K562 (cell line): ENCODE measurements at places on chromosomes 4 and X.

DNA sequence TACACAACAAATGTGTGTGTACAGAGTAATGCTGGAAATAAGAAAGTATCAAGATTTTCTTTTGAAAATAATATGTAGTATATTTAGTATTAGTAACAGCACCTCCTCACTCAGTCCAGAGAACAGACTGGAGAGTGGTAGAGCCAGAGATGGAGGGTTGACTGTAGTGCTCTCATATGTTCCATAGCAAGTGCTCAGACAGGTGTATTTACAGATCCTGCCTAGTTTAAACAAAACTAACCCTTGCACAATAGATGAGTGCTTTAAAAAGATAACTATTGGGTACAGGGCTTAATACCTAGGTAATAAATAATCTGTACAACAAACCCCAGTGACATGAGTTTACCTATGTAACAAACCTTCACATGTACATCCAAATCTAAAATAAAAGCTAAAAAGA lies 381.0 kb upstream of the EMCN start:
- no peak for DNase-seq

- DNase-seq = no peak
Observed at GRCh38 chrX:11309220-11309619, 16.0 kb downstream of the AMELX start.

- no peak for DNase-seq
Observed at GRCh38 chr4:8029689-8030088, 90.0 kb upstream of the AFAP1 start.

- DNase-seq = no peak
Observed at GRCh38 chr4:164204434-164204833, 549.5 kb upstream of the SMIM31 start.

GRCh38 chr4:704198-704891 lies 1.3 kb upstream of the PCGF3 start:
- DNase-seq = no peak

DNA sequence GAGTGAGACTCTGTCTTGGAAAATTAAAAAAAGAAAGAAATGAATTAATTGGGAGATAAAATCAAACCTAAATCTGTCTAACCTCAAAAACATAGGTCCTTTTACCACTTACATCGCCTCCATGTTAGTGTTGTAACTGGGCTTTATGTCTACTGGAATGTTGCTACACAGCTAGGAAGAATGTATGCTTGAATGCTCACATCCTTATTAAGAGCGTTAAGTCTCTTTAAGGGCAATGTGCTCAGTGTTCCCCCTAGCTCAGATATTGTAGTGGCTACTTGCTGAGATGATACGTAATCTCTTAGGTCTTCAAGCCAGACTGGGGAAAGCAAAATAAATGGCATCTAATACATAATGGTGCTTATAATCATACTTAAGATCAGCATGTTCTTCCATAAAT lies 1072.8 kb downstream of the PDHA2 start:
- DNase-seq = no peak

DNA sequence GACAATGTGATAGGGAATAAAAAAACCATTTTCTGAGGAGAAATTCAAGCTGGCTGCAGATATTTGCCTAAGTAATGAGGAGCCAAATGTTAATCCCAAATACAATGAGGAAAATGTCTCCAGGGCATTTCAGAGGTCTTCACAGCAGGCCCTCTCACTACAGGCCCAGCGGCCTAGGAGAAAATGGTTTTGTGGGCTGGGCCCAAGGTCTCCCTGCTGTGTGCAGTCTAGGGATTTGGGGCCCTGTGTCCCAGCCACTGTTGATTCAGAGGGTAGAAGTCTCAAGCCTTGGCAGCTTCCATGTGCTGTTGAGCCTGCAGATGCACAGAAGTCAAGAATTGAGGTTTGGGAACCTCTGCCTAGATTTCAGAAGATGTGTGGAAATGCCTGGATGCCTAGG lies 778.7 kb downstream of the CENPC start:
- no peak for DNase-seq

GRCh38 chr4:37666625-37667071 lies 19.5 kb downstream of the RELL1 start:
- DNase-seq = no peak

GRCh38 chr4:15653864-15654592 lies 1.1 kb downstream of the FBXL5 start:
- peak; percentile 71 for DNase-seq

DNA sequence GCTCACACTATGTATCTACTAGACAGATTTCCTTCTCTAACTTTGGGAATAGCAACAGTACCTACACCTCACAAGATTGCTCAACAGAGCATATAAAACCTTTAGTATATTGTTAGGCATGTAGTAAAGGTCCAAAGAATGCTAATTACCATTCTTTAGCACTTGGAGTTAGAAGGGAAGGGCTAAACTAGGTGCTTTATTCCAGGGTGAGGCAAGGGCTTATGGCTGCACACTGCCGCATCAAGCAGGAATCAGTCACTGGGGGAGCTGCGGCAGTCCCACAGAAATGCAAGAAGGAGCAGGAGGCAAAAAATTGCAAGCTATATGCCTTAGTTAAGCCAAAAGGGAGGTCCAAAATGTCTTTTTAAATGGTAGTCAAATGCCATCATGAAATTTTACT lies 162.7 kb downstream of the PPP3CA start:
- no peak for DNase-seq

DNA sequence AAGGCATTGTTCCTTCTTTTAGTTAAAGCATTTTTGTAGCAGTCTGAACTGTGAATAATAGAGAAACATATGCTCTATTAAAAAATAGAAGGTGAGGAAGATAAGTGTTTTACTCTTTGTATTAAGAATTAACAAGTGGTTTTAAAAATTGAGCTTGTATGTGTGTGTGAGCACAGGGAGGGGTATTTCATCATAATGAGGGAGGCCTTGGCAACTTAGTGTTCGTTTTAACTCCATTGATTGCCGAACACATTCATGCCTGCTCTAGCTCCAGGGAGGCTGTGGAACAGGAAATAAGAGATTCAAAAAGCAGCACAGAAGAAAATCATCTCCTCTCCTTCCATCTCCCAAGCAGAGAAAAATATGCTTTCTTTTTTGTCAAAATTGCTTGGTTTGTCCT lies 14.8 kb downstream of the SHROOM3 start:
- DNase-seq = no peak

GRCh38 chr4:132564920-132565319 lies 584.2 kb upstream of the PCDH10 start:
- no peak for DNase-seq
